ENCODE measurements at places on chromosomes 7 and 10.
A peak's percentile ranks its signal among the peaks of the same experiment; 100 is the strongest.

DNA sequence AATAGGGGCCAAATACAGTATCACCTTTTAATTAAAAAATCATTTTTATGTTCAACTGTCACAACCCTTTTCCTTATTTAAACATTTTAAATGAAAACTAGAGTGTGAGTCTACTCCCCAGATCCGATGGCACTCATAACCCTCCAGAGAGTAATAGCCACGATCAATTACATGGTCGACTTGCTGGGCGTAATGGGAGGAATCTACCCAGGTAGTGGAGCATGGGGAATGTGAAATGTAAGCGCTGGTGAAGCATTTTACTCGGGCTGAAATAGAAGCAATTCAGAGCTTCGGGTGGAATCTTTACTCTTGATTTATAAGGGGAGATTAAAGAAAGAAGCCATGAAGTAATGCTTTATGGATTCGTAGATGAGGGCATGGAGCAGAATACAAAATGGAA, 321.9 kb downstream of the ACTR3B start:
- no peak for DNase-seq

DNA sequence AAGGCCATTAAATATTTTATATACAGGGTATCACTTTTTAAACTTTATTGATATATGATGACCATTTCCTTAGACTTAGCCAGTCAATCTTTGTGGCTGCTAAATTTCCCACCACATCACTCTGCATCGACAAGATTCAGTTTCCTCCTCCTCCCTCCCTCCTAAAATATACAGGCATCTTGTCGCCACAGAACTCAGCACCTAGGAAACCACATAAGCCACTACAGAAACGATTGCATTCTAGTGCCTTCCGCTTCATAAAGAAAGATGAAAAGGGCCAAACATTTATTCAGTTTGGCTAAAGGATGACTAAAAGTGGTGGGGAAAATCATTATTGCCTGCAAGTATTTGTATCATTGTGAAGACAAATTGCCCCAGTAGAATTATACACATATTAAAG, 30.7 kb downstream of the ERCC6 start:
- no peak for DNase-seq

DNA sequence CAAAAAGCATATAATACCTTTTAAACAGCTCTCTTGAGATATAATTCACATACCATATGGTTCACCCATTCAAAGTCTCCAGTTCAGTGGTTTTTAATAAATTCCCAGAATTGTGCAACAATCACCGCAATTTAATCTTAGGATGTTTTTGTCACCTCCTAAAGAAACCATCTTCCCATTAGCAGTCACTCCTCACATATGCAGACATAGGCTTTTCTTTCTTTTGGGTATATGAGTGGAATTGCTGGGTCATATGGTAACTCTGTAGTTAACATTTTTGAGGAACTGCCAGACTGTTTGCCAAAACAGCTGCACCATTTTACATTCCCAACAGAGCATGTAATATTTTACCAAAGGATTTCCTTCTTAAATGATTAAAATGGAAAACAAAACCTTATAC, 57.0 kb downstream of the CC2D2B start:
- DNase-seq, result no peak

DNA sequence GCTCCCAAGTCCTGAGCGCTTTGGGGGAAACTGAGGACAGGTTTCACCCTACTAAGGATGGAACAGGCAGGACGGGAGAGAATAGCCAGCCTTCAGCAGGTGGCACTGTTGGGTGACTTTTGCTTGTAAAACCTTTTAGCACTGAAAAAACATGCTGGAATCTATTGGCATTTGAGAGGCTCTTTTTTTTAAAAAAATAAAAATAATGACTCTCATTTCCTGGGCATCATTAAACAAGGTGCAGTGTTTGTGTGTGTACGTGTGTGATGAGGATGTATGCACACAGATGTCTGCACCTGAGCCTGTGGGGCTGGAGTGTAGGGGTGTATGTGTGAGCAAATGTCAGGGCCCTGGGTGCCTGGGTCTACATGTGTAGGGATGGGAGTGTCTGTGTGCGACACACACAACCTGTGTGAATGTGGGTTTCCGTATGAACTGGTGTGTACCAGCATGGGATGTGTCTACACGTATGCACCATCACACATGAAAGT, 177.9 kb downstream of the RPS24 start:
- DNase-seq, result no peak

DNA sequence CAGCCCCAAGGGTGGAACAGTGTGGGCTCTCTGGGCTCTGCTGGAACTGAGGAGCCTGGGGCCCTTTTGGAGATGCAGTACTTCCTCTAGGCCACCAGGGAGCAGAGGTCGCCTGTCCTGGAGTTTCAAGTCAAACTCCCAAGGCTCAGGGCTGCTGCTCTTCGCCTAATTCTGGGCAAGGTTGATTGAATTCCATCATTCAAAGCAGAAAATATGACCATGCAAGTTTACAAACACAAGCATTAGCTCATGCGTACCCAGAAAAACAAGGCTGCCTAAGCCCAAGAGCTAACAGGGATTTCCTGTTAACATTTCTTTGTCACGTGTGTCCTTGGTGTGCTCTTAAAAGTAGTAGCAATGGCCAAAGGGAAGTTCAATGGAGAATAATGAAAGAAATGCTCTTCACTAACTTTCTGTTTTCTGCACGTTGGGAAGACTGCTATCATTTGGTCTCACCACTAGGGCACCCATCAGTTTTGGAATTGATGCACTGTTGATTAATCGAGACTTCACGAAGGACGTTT, 20.1 kb downstream of the LDB3 start:
- peak; percentile 52 for DNase-seq

- DNase-seq, result no peak
Observed at GRCh38 chr7:20383351-20383750, 52.7 kb downstream of the ITGB8 start.

DNA sequence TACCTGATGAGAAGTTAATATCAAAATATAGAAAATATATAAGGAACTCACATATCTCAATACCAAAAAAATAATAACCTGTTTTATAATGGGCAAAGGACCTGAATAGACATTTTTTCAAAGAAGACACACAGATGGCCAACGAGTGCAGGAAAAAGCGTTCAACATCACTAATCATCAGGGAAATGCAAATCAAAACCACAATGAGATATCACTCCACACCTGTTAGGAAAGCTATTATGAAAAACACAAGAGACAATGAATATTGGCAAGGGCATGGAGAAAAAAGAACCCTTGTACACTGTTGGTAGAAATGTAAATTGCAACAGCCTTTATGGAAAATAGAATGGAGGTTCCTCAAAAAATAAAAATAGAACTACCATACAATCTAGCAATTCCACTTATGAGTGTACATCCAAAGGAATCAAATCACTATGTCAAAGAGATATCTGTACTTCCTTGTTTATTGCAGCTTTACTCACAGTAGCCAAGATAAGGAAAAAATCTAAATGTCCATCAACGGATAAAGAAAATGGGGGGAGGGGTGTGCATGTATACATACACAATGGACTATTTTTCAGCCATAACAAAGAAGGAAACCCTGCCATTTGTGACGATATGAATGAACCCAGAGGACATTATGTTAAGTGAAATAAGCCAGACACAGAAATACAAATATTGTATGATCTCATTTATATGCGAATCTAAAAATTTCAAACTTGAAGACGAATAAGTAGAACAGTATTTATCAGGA, 3.6 kb upstream of the ALOX5 start:
- no peak for DNase-seq

DNA sequence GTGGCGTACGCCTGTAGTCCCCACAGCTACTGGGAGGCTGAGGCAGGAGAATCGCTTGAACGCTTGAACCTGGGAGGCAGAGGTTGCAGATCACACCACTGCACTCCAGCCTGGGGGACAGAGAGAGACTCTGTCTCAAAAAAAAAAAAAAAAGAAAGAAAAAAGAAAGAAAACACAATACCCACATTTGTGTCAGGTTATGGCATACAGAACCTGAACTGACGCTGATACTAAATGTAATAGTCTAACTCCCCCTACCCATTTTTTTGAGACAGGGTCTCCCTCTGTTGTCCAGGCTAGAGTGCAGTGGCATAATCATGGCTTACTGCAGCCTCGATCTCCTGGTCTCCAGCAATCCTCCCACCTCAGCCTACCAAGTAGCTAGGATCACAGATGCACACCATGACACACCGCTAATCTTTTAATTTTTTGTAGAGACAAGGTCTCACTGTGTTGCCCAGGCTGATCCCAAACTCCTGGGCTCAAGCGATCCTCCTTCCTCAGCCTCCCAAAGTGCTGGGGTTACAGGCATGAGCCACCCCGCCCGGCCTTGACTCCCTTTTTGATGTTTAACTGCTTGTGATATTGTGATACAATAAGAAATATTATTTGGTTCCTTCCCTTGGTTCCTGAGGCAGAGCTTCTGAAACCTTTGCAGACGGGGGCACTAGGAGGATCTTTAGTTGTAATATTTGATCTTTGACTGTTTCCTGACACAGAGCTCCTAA, 6.5 kb upstream of the MMD2 start:
- DNase-seq, result no peak

GRCh38 chr10:29948881-29949355, 110.5 kb downstream of the JCAD start:
- DNase-seq, result no peak

DNA sequence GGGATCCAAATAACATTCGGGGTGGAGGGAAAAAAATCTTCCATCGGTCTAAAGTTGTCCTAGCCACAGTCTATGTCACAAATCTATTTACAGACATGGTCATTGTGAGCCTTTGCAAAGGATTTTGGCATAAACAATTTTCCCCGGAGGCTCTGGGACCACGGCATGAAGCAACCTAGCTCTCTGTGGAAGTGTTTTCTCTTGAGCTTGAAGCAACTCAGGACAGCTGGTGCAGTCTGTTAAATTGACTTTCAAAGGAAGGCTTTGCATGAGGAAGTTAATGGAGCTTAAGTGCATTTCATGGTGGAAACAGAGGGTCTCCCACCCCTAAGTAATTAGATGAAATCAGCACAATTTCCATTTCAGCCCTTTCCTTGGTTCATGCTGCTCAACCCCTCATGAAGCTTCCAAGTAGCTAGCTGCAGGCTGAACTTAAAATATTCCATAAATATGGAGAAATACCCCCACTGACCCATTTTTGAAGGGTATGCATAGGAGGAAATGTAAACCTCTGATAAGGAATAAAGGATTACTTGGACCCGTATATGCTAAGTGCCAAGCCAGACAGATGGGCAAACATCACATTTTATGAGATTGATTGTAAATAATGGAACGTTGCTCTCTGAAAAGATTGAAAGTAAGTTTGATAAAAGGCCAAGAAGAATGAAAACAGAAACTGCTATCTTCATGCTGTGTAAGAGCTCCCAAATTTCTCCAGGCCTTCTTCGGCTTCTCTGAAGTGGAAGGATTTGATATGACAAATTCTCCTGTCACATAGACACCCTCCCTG, 39.9 kb downstream of the CCDC3 start:
- DNase-seq, result no peak

Data from naive thymus-derived CD8-positive, alpha-beta T cell (primary cell).